ENCODE measurements at places on chromosomes 12 and 14.

DNA sequence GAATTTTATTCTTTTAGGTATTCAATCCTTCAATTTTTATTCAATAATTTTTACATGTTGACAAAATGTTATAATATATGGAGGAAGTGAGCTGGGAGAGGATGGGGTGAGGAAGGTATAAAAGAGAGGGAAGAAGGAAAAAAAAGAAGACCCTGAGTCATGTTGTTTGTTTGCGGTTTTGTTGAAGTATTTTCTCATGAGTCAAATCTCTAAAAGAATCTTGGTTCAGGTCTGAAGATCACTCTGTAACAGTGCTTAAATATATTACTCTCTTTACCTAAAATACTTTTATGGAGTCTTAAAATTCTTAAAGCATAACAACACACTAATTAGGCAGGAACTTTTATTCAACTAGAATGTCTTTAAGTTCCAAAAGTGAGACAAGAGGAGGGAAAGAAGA, 489.6 kb upstream of the GARIN6 start:
- DNase-seq = no peak

- DNase-seq = no peak
Observed at GRCh38 chr12:93449277-93449676, 7.5 kb upstream of the UBE2N start.

- no peak for DNase-seq
Observed at GRCh38 chr12:104677441-104678089, 220.8 kb downstream of the CHST11 start.

GRCh38 chr14:36281309-36281708, 39.1 kb downstream of the MBIP start:
- no peak for DNase-seq

- DNase-seq = no peak
Observed at GRCh38 chr12:67517181-67517887, 131.2 kb upstream of the DYRK2 start.

DNA sequence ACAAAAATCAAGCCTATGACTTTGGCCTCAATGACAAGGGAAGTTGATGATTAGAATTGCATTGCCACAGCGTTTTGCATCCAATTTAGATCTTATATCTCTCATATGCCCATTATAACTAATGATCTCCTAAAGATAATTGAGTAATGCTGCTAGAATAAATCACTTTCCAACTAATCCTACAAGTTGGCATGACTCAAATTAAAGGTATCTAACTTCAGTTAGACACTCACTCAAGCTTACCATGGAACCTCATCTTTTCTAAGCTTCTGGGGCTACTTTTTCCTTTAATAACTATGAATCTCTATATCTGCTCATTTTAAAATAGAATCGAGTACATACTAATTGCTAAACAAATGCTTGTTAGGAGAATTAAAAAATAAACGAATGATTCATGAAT, 427.8 kb downstream of the BTG1 start:
- no peak for DNase-seq

- no peak for DNase-seq
Observed at GRCh38 chr12:164207-164606, 49.8 kb downstream of the SLC6A12 start.

DNA sequence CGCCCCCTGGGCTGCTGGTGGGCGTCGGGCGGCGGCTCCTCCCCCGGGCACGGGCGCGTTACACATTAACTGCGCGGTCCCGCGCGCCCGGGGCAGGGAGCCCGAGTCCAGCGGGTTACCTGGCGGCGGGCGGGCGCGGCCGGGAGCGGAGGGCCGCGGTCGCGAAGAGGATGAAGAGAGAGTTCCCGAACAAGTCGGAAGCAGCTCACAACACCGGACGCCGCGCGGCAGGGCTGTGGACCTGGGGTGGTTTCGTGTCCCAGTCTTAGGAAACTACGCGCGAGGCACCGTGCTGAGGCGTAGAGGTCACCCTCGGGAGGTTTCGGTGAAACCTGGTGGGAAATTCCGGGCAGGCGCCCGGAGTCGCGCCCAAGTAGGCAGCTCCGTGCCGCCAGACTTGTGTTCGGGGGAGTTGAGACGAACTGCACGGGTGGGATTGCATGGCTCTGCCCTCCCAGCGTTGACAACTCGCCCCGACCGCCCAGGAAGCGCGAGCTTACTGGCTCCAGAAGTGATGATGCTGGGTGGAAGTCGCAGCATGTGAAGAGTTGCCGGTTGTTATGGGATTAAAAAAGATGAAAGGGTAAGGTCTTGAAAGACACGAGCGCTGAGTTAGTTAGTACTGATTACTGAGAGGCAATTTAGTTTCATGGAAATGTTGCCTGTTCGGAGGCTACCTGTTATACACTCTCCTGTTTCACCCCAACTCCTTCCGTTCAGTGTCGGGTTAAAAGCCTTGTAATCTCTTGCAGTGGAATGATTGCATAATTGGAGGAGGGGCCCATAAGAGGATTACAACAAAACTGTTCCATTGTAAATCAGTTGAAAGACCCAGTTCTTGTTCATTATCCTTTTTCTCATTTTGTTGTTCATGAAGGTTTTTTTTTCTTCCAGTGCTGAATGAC, 879 bp downstream of the RAB3IP start:
- peak; percentile 47 for DNase-seq

DNA sequence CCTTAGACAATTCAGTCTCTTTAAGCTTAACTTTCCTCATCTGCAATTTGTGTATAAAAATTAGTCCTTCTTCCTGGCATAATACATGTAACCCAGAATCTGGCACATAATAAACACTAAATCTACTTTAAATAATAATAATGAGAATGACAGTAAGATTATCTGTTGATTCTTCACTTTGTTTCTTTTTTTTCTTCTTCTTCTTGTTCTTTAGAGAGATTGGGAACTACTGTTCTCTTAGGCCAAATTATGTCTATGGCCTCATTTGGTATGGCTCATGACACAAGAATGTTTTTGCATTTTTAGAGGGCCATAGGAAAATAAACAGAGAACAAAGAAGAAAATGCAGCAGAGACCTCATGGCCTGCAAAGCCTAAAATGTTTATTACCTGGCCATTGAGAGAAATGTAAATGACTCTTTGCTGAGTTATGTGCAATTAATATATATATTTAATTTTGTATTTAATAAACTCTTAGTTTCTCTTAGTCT, 275.8 kb downstream of the SLC6A15 start:
- DNase-seq = no peak

DNA sequence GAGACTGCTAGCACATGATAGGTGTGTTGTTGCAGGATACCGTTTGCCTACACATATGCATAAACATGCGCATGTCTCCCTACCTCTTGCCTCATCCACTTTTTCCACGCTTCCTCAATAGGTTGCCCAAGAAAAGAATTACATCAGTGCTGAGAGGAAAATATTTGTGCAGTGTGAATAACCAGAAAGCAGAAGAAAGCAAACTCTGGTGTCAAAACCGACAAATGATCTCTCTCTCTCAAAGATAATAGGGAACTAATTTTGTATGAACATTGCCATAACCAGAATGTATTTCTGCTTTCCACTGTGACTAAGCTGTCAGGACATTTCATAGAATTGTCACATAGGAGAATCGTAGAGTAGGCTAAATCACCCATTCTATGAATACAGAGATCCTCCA, 1.3 kb downstream of the CLEC7A start:
- no peak for DNase-seq

DNA sequence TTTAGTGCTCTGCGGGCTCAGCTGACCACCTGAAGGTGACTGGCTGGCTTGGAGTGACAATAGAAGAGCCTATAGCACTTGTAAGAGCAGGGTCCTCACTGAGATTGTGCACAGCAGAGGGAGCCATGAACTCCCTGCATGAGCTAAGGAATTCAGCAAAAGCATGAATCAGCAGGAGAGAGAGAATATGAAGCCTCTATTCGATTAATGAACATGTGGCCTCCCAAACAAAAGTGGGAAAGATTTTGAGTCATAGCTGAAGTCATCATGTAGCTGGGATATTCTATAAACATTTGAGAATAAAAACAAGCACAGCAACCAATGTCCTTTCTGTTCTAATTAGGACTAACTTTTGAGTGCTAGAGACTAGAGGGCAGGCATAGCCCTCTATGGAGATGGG, 626.6 kb downstream of the DIO2 start:
- no peak for DNase-seq

- no peak for DNase-seq
Observed at GRCh38 chr12:57467212-57467874, 7.8 kb downstream of the GLI1 start.

- no peak for DNase-seq
Observed at GRCh38 chr12:70732287-70732686, 95.1 kb upstream of the PTPRB start.

Data from NCI-H1930 (cell line).